Activated CD4-positive, alpha-beta T cell treated with anti-CD3 and anti-CD28 coated beads, Interleukin-2, amount 50 U/mL, for 16 hours (primary cell): ENCODE measurements at places on chromosomes 16 and 17.

DNA sequence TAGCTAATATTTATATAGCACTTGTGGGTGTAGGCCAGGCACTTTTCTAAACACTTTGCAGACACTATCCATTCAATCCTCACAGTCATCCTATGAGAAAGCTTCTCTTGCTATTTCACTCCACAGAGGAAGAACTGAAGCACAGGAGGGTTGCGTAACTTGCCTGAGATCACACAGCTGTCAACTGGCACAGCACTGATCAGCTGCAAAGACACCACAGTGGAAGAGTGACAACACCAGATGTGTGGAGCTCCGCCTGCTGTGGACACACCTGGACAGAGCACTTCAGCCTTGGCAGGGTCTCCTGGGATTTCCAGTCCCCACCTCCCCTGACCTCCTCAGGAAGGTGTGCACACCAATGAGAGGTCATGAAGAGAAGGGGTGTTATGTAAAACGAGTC, 13.3 kb upstream of the CNEP1R1 start:
- no peak for DNase-seq

GRCh38 chr16:82138478-82139285, 31.3 kb downstream of the MPHOSPH6 start:
- no peak for DNase-seq

DNA sequence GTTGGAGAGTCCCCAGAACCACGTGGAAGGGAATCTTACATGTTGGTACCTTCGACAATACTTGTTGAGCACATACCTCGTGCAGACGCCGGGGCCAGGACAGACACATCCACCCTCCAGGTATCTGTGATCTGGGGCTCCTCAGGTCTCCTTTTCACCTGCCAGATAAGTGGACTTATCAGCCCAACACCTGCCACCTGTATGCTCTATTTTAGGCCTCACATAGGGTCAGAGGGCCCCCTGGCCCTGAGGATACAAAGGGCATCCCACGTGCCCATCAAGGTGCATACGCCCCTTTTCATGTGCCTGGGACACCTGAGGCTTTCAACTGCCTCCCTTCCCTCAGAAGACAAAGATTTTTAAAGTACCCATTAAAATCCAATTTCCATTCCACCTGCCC, 212.7 kb downstream of the MRTFB start:
- no peak for DNase-seq

GRCh38 chr17:75843577-75844529, at the start of gene UNC13D:
TSS of gene UNC13D (minus strand) at chr17:75844404. CDS start at chr17:75844337, 67 bp downstream.
- peak; percentile 63 for DNase-seq

GRCh38 chr16:81600275-81600674, 155.7 kb downstream of the CMIP start:
- DNase-seq: no peak

DNA sequence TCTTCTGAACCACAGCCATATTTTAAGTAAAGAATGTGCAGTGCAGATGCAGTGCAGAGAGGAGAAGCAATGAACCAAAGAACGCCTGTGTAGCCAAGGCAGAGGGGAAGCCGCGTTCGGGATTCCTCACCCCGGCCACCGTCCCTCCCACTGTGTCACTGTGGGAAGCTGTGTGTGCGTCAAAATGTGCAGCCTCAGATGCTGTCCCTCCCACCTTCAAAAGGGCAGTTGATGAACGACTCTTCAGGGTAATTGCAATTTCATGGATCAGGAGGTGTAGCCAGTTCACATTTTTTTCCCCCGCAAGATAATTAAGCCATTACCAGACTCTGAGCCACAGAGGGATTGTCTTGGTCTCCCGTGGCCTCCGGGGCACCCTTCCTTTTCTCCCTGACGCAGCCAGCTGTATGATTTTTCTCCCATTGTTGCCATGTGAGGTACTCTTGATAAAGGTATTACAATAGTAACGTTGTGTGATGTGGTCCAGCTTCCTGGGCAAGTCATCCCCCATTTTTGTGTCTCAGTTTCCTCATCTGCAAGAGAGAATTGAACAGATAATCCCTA, 190.0 kb downstream of the FOXL1 start:
- no peak for DNase-seq

DNA sequence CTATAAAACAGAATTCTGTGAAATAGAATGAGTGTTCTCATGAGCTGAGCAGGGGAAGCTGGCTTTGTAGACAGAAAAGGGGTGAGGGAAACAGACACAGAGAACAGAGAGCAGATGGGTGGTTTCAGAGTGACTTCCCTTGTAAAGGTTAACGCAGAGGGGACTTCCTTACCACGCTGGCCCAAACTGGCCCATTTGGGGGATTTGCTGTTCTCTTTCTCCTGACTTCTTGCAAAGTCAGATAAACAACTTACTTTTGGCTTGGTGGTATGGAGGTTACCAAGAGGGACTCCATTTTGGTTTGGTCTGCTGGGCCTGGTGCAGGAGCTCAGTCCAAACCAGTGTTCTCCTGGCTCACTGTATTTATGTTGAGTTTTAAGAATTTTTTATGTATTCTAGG, 48.4 kb downstream of the SEC14L1 start:
- DNase-seq: peak; percentile 10

GRCh38 chr17:82050761-82051641, 610 bp downstream of the RFNG start:
- DNase-seq: no peak

GRCh38 chr16:50719401-50720337, 22.2 kb upstream of the CYLD start:
- no peak for DNase-seq

- peak; percentile 35 for DNase-seq
These were observed 18.9 kb downstream of the GGA3 start for GRCh38 chr17:75242461-75243042.

DNA sequence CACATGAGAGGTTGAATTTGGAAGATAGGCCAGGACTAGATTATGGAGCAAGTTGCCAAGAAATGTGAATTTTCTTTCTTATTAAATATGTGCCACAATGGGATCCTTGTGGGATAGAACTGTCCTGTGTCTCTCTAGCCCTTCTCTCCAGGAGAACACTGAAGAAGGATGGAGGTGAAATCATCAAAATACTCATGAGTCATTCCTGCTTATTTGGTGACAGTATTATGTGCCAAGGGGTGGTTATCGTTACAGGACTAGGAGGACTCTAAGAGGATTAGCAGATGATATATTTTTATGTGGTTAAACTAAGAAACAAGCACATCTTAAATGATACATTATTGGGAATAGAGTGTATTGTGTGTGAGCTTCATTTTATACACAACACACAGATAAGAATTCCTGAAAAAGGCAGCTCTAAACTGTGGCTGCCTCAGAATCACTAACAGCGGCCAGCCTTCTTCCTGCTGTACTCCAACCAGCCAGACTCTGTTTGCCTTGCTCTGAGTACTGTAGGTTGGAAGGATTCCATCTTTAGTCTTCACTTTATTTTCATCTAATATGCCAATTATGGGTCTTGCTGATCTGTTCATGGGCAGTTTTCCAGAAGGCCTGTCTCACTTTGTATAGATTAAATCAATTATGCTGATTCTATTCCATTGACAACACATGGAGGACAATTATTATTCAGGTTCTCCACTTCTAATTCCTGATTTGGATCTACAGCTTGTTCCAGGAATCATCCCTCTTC, 325.8 kb downstream of the ABCC12 start:
- DNase-seq: no peak

DNA sequence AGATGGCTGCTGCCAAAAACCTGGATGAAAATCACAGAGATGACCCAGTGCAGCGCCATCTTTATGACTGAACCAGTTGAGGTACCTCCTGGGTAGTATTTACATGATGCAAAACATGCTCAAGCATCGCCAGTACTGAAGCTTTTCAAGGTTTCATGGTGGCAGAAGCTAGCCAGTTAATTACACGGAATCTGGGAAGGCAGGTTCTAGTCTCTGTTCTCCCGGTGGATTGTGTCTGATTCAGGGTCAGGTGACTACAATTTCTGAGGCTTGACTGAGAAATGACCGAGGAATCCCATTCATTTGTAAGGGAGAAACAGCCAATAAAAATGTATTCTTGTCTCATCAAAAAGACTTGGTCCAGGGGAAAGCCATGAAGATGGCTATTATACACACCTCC, 209.1 kb downstream of the SLC39A11 start:
- DNase-seq: no peak

DNA sequence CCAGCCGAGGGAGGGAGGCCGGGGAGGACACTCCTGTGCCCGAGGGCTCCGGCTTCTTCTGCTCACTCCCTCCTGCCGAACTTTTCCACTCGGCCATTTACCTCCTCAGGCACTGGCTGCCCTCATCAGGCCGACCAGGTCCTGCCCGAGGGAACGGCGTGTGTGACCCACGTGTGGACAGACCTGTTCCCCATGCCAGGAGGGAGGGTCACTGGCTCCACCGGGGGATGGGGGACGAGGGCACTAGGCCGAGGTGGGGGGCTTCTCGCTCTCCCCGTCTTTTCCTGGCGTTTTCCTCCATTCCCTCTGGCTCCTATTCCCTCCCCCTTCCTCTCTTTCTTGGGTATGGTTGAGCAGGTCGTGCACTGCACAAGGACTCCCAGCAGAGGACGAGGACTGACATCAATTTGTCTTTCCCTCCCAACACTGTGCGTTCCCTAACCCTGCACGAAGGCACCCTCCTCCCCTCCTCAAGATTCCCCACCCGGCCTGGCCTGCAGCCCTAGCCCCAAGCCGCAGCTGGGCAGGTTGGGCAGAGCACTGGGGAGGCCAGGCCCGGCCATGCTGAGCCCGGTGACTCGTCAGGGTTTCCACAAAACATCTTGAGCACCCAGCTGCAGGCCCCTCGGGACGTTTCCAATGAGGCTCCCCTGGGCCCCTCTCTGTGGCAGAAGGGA, 3.2 kb upstream of the IL17C start:
- DNase-seq: no peak

- no peak for DNase-seq
These were observed 141.6 kb downstream of the CDRT15L2 start for GRCh38 chr17:20721171-20721570.

GRCh38 chr16:14098081-14098480, 27.0 kb downstream of the MRTFB start:
- DNase-seq: no peak

DNA sequence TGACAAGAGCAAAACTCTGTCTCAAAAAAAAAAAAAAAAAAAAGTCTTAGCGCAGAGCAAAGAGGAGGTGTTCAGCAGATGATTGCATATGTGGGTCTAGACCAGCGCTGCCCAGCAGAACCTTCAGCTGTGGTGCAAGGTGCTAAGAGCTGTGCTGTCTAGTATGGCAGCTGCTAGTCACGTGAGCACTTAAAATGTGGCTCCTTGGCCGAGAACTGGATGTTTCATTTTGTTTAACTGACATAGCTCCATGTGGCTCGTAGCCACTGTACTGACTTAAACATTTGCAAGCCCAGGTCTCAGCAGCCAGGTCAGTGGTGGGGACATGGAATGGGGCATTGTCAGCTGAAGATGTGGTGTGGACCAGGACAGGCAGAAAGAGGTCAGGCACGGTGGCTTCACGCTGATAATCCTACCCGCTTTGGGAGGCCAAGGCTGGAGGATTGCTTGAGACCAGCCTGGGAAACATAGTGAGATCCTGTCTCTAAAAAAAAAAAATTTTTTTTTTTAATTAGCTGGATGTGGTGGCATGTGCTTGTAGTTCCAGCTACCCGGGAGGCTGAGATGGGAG, 9.2 kb downstream of the C1QTNF1 start:
- DNase-seq: no peak

DNA sequence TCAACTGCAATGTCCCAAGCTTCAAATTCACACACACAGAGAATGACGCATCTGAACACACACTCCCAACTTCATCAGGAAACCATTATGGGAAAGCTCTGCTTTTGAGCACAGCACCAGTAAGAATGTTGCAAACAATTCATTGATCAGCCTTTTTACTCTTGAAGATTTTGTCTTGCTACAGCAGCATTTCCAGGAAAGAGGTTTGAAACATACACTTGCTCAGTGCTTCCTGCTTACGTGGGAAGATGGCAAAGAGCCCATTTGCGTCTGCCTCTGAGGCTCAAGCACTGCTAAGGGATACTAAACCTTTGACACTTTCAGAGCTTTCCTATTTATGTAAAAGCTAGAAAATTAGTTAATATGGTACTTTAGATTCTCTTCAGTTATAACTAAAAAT, 77.2 kb upstream of the MON1B start:
- no peak for DNase-seq

GRCh38 chr17:34365340-34365739, 2.3 kb upstream of the CCL1 start:
- DNase-seq: no peak

DNA sequence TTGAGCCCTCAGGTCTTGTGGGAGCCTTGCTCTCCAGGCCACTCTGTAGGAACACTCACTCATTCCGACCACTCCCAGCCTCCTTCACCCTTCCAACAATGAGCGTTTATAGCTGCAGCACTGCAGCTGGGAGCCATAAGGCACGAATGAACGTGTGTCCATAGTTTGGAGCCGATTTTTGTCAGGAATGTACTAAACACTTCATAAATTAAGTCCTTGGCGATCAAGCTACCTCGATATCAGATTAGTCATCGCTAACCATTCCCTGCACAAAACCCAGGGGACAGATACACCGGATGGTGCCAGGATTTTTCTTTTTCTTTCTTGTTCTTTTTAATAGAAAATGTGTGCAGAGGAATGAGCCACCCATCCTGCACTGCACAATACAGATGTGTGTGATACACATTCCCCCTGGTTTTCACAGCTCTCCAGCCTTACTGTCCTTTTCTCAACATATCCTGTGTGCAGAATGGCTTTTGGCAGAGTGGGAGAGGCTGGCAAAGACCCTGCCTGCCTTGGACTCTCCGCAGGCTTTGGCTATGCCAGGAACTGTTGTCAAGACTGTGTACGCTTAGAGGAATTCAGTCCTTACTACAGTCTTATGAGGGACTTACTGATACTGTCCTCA, 68.4 kb upstream of the ELAC2 start:
- no peak for DNase-seq

GRCh38 chr16:85897382-85897781, 1.6 kb upstream of the IRF8 start:
- peak; percentile 28 for DNase-seq

DNA sequence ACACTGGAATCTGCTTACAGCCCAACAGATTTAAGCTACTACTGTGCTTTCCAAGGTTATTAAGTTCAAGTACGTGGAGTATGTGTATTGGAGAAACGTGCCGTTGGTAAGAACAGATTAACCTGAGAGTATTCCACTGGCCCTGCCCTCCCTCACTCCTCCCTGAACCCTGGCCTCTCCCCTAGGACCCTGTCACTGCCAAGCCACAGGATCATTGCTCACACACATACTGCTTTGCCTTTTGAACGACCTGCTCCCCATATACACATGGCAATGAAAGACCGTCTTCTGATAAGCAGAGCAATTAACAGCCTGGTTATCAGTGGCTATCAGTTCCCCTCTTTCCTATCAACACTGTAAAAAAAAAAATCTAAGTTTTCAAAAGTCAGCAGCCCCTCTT, 458.9 kb upstream of the DYNLRB2 start:
- DNase-seq: no peak

GRCh38 chr16:9138731-9139501, 47.5 kb downstream of the HAPSTR1 start:
- peak; percentile 72 for DNase-seq

GRCh38 chr17:54727624-54728023, 173.0 kb upstream of the TOM1L1 start:
- no peak for DNase-seq

- no peak for DNase-seq
These were observed 15.3 kb downstream of the CORO7 start for GRCh38 chr16:4401094-4401501.

- DNase-seq: no peak
These were observed 732 bp upstream of the RPL27 start for GRCh38 chr17:42997390-42997983.

GRCh38 chr16:52357711-52358110, 189.2 kb downstream of the TOX3 start:
- no peak for DNase-seq
